ENCODE measurements at places on chromosomes 16 and 17.
A peak's percentile ranks its signal among the peaks of the same experiment; 100 is the strongest.

- no peak for DNase-seq
Measured at GRCh38 chr17:47966079-47966519, 4.8 kb upstream of the CDK5RAP3 start.

GRCh38 chr16:83113317-83113716, 486.5 kb downstream of the CDH13 start:
- no peak for DNase-seq

DNA sequence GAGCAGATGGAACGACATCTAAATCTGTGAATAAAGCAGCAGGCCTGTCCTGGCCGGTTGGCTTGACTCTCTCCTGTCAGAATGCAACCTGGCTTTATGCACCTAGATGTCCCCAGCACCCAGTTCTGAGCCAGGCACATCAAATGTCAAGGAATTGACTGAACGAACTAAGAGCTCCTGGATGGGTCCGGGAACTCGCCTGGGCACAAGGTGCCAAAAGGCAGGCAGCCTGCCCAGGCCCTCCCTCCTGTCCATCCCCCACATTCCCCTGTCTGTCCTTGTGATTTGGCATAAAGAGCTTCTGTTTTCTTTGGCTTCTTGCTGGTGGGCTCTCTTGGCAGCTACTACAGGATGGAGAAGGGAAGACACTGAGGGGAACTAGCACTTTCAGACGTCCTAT, 4.1 kb upstream of the RSAD1 start:
- DNase-seq, result no peak

GRCh38 chr17:9472094-9472493, 103.5 kb downstream of the STX8 start:
- no peak for DNase-seq

GRCh38 chr16:89556750-89557689, 3.5 kb upstream of the RPL13 start:
- DNase-seq, result no peak

GRCh38 chr17:64269687-64270649, 6.9 kb upstream of the TEX2 start:
- peak; percentile 13 for DNase-seq

DNA sequence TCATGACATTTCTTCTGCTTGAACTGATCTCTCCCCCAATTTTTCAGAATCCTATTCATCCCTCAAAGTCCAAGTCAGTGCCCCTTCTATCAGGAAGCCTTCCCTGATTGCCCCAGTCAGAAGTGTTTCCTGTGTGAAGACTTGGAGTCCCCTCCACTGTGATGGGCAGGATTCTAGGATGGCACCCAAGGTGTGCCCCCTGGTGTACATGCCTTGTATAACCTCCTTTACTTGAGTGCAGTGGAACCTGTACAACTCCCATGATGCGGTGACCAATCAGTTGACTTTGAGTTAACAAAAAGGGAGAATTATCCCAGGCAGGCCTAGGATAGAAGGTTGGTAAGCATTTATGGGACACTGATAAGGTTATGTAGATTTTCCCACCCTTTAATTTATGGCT, 23.4 kb downstream of the MYH13 start:
- no peak for DNase-seq

GRCh38 chr17:48728232-48729231, at the start of gene HOXB13:
HOXB13 (minus strand) TSS chr17:48728750; CDS start chr17:48728593, 157 bp downstream.
- DNase-seq, result no peak

DNA sequence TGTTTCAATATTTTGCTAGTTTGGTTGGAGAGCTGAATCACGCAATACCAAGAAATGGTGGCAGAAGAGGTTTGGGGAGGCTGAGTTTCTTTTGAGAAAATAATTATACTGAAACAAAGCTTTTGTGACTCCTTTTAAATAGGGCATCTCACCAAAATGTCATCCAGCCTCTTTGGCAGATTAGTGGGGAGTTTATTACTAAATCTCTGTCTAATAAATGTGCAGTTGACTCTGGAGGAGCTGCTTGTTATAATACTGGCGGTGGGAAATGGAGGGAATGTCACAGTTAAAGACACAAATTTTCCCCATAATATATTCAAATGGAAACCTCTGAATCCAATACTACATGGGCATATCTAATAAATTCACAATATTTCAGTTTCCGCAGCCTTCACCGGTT, 44.7 kb downstream of the SNX11 start:
- no peak for DNase-seq

DNA sequence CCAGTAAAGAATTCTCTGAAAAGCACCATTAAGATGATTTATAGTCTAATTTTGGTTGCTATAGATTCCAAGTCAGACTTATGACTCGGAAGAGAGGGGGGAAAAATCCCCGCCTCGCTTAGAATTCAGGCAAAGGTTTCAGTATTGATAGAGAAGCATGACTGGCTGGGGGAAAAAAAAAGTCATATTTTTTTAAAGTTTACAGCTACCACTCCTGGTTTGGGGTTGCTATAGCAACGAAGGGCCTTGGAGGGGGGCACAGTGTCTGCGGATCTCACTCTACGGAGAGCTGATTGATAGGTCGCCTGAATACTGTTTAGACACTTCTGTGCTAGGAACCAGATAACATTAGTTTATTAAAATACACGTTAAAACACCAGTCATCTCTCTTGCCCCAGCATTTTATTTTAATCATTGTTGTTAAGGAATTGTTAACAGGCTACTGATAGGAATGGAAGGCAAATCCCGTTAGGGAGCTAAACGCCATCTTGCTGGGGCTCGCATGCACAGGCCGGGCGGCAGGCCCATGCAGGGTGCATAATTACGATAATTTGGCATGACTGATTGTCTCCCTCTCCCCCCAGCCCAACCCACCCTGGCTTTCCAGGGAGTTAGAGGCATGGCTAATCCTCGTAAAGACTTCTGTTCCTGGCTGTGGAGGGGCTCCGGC, 380.0 kb upstream of the XYLT1 start:
- DNase-seq, result no peak

DNA sequence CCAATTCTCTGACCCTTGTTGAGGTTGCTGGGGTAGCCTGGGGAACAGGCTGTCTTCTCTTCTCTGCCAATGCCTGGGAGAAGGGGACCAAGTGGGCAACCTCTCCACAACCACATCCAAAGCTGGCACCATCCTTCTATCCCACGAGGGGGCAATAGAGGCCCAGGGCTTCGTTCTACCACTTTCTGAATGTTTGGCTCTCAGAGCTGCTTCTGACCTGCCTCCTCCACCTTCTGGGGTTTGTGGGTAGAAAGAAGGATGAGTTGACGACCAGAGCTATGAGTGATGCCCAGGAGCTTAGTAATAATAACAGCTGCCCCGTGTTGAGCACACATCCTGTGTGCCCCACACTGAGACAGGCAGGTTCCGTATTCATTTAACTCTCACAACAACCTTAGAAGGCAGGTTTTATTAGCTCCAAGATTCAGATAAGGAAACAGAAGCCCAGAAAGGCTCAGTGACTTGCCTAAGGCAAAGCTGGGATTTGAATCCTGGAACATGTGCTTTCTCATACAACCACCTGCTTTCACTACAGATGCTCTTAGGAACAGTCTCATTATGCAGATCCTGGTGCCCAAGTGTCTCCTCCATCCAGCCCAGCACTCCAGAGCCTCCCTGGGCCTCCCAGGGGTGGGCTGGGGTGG, 11.1 kb downstream of the TSPOAP1 start:
- DNase-seq, result peak; percentile 27

DNA sequence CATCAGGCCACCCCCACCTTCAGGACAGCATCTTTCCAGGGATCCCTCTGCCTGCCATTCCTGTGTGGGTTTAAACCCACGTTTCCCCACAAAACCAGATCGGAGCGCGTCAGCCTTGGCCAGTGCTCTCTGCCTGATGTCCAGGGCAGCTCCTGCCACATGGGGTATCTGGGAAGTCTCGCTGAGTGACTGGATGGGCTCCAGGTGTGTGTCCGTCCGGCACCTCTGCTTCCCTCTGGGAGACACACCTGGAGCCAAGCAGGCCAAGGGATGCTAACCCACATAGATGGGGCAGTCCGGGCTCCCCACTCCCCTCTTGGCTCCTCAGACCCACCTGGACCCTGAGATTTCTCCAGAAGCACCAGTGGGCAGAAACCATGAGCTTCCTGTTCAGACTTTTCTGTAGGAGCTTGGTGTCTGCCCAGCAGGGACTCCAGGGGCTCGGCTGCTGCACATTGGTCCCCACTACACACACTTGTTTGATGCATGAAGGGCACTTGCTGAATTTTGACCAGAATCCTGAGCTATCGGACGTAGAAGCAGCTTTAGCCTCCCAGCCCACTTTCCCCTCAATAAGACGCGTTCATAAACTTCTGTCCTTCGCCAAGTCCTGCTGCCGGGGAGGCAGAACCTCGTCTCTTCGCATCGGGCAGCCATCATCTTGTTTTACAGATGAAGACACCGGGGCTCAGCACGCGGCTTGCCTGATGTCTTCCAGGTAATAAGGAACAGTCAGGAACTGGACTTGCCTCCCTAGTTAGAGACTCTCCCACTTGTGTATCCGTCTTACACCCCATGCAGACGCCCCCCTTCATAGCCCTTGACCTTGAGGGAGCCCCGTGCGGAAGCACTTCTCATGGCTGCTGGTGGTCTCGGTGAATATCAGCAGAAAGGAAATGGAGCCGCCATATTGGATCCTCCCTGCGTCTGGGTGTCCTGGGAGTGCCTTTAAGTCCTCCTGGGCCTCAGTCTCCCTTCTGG, 91.6 kb upstream of the ZNF469 start:
- DNase-seq, result no peak

GRCh38 chr17:56754523-56755208, 79.1 kb downstream of the C17orf67 start:
- no peak for DNase-seq

GRCh38 chr16:17476414-17477259, 5.9 kb upstream of the XYLT1 start:
- no peak for DNase-seq
